ENCODE measurements at places on chromosomes 2 and 18.
A peak's percentile ranks its signal among the peaks of the same experiment; 100 is the strongest.

DNA sequence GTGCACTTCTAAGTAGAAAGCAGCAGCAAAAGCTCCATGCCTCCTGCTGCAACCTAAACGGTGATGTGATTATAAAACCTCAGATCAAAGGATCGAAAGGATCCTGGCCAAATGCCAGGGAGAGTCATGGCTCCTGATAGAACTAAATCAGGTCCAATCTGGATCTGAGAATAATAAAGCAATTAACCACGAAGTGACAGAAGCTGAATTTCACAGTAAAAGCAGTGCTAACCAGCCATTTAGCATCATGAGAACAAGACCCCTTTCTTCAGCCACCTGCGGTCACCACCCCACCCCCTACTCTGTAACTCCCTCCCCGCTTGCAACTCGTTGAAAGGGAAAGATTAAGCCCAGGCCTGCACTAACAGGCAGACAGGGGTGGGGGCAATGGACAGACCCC, 748.7 kb downstream of the BCL11A start:
- no peak for DNase-seq

GRCh38 chr2:27735263-27735904, 36.1 kb upstream of the MRPL33 start:
- DNase-seq = no peak

DNA sequence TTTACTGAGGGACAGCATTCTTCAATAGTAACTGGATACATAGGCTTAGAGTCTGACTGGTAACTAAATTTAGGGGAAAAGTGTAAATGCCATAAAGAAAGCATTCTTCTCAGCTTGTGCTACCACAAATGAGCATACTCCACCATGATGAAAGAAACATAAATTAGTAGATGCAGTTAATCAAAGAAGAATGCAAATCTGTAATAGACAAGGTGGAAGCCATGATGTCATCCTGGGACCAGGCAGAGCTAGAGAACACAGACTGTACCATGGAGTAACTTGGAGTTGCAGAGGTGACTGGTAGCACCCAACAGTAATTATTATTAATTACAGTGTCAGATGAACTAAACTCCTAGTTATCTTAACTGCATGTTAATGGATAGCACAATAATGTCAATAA, 51.7 kb downstream of the RBKS start:
- no peak for DNase-seq

DNA sequence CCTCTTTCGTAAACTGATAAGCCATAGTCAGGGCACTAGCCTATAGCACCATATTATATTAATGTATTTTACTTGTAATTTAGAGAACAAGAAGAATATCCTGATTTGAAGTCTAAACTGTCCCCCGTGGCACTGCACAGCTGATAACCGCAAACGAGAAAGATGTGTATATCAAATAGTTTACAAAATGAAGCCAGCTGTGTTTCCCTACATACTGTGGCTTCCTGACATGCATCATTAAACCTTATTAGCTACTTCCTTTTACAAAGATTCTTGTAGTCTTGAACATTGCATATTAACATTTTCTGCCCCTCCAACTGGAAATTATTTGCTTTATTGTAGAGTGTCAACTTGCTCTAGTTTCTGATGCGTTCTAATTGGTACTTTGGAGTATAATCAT, 153.5 kb upstream of the NFATC1 start:
- DNase-seq = no peak

GRCh38 chr2:238203973-238204683, 633 bp upstream of the ILKAP start:
- no peak for DNase-seq

DNA sequence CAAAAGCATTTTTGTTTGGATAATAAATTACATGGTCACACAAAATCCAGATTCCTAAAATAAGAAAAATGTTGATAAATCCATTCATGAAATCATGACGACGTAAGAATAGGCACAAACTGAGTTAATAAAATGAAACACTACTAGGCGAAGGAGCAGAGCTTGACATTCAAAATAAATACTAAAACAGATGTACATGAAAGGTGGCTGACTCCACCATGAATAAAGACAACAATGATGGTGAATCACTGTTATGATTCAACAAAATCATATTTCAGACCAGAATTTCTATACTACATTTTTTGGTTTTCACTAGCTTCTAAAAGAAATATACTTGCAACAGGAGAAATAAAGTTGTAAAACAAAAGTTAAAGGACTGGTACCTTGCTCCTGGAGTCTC, 122.0 kb upstream of the RNU4ATAC start:
- no peak for DNase-seq

DNA sequence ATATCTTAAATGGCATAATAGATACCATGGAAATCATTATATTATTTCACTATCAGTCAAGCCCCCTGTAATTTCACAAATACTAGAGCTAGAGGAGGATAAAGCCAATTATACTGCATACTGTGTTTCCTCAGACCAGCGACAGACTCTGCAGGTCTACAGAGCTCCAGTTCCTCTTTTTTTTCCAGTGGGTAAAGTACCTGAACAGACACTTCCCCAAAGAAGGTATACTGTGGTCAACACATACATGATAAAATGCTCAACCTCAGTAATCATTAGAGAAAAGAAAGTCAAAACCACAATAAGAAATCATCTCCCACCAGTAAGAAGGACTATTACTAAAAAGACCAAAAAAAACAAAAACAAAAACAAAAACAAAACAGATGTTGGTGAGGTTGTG, 44.6 kb downstream of the SCN7A start:
- DNase-seq = no peak

DNA sequence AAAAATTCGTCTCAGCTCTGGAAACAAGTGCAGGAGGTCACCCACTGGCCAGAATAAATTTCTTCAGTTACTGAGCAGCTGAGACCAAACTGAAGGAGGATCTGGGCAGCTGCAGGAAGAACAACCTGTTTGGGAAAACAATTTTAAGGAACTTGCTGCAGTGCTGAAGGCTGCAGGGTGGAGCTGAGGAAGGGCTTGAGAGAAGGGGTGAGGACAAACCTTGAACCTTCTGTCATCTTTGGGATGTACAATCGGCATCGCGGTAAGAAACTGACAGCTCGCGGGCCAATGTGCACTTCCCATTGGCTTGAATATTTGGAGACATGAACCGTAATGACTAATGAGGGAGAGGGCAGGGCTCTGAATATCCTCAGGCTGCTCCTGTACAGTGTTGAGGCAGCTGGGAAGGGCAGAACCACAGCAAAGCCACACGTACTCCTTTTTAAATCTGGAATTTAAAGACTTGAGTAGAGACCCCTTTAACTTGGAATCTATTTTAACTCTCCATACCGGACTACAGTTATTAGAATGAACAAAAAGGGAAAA, 90.3 kb downstream of the TACR1 start:
- DNase-seq = no peak

DNA sequence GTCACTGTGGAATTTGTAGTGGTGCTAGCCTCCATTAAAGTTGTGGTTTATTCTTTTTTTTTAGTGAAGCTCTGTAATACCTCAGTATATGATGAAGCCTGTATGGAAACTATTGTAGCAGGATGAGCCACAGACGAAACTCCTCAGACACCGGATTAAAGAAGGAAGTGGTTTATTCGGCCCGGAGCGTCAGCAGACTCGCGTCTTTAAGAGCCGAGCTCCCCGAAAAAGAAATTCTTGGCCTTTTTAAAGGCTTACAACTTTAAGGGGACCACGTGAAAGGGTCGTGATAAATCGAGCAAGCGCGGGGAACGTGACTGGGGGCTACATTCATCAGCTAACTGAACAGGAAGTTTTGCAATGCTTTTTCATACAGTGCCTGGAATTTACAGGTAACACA, 8.1 kb upstream of the CCL20 start:
- DNase-seq = no peak

DNA sequence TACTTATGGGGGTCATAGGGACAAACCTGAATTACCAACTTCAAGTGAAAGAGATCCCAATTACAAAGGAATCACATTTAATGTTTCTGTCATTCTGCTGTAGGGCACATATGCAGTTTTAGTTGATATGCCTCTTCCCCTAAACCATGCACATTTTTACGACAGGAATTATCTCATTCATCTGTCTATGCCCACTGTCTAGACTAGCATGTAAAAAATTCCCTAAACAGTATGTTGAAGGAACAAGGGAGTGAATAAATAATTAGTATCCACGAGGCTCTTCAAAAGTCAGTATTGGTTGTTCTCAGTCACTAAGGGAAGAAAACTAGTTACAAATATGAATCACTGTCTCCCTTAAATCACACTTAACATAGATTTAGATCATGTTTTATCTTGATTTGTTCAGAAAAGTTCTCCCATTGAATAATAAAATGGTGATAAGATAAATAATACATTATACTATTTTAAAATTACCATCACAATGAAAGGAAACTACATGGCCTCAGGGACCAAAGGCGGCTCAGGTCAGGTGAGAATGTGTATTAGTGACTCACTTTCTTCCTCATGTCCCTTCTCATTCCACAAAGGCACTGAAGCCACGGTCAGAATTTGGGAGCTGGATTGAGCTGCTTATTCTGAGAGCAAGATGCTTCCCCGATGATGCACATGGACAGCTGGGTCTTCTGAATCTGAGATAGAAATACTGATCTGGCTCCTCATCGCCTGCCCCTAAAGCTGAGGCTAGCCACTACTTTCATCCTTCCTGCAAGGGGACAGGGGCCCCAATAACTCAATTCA, 29.1 kb downstream of the DYM start:
- no peak for DNase-seq

DNA sequence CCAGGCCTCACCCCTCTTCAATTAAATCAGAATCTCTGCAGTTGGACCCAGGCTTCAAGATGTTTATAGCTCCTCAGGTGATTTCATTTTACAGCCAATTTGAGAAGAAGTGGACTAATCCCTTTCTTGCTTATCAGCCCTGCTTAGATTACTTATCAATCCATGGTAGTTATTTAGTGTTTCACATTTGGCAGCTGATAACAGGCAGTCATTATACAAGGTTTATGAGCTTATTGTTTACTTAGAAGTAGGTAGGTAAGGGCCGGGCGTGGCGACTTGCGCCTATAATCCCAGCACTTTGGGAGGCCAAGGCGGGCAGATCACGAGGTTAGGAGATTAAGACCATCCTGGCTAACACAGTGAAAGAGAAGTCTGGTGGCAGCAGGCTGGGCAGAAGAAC, 237.5 kb downstream of the CTNNA2 start:
- no peak for DNase-seq

GRCh38 chr2:235500761-235501672, 7.2 kb downstream of the AGAP1 start:
- DNase-seq = peak; percentile 53

- DNase-seq = no peak
Observed at GRCh38 chr18:62453864-62454263, 69.0 kb upstream of the ZCCHC2 start.

DNA sequence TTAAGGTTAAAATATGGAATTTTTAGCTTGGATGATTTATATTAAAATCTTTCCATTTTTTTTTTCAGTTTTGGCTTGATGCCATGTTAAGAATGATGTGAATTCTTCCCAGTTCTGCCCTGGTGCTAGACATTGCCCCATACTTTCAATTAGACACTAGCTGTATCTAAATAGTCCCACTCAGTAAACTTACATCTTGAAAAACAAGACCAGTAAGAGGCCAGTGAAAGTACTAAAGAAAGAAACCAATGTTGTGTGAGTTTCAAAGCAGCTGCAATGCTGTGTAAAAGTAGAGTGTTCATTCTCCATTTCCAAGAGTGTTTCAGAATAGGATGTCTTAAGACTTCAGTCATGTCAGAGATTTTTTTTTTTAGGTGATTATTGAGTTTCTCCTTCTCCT, 40.0 kb upstream of the CYBRD1 start:
- DNase-seq = no peak

GRCh38 chr2:144999936-145000335, 480.0 kb upstream of the ZEB2 start:
- DNase-seq = no peak

DNA sequence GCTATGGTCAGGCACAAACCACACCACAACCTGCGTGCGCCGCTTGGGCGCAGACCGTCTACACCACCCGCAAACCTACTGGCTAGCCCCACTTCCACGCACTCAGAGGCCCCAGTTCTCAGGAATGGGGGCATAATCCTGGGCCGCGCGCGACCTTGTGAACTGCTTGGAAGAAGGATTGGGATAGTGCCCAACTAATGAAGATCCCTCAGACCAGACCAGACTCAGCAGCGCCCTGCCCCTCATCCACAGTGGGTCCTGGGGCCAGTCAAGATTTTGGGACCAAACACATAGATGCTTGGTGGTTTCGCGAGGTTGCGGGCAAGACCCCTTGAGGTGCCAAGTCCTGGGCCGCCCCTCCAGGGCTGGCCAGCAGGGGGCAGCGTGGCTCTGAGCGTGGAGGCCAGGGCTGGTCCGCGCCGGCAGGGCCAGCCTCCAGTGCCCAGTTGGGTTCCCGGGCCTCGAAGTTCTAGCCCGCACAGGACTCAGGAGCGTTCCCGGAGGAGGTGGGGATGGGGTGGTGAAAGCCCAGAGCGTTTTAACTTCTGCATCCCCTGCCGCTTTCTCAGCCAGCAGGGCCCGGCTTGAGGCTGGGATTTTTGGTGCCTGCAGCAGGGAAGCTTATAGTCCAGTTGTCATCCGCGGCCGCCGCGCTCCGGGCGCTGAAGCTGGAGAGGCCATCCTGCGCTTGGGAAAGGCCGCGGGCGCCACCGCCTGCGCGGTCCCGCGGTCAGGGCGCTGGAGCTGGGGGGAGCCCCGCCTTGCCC, 8.3 kb downstream of the OSR1 start:
- no peak for DNase-seq

DNA sequence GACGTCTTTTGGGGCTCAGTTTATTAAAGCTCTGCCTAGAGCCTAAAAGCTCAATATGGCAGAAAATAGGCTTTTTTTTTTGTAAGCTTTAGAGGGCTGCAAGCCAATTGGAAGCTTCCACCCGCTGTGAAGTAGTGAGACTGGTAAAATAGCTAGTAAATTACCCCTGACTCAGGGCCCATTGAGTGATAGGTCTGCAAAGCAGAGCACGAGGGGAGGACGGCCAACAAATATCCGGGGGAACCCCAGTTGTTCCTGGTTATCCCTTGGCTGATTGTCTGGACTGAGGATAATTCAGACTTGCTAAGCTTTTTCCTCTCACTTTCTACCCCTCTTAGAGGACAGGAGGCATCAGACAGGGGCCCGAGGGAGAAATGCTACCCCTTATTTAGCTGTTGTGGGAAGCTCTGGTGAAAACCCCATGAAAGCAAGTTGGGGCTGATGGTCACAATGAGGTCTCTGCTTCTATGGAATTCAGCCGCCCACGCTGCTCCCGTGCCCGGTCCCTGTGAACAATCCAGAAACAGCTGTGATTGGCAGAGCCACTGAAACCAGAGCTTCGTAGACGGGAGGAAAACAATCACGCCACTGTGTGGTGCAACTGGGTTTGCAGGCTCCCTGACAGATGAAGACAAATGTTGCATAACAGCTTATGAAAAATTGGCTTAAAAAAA, 141.9 kb upstream of the LGALSL start:
- peak; percentile 81 for DNase-seq

- no peak for DNase-seq
Observed at GRCh38 chr2:46564811-46565241, 85.5 kb downstream of the TMEM247 start.

GRCh38 chr2:39494784-39495251, 57.7 kb upstream of the MAP4K3 start:
- peak; percentile 95 for DNase-seq

DNA sequence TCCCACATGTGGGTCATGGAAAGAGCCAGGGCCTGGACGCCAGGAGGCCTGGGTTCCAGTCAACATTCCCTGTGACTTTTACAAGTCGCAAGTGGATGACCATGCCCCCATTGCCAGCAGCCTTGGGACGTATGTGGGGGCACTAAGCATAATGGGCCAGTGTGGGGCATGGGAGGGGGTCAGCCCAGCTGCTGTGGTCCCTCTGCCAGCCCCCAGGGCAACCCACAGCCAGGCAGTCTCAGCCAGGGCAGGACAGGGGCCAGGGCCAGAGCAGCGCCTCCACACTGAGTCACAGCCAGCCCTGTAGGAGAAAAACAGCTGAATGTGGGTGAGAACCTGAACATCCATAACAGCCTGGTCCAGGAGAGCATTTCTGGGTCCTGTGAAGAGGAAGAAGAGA, 173.2 kb downstream of the GFPT1 start:
- no peak for DNase-seq
